Brain microvascular endothelial cell (primary cell): ENCODE measurements at places on chromosomes 7 and 10.

DNA sequence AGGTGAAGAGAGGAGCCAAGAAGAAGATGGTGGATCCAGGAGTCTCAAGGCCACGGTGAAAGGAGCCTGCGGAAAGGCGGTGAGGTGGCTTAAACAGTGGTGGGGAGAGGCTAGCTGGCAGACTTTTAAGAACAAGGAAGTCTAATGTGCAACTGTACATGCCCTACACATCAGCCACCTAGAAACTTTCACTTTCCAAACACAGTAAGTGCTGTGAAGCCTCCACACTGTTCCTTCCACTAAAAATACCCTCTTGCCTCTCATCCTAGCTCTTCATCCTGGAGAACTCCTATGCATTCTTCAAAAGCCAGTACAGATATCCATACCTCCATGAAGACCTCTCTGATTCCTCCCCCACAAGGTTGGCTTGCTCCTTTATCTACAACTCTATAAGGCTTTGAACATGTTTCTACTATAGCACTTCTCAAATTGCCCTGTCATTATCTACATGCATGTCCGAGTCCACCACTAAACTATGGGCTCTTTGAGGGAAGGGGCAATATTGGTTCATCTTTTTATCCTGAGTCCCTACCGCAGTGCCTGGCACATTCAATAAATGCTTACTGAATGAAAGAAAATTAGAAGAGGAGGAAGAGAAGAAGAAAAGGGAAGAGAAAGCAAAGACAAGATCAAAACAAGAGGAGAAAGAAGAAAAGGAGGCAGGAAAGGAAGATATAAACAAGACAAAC is 54.2 kb downstream of the DNAJC12 start:
- no peak for DNase-seq

DNA sequence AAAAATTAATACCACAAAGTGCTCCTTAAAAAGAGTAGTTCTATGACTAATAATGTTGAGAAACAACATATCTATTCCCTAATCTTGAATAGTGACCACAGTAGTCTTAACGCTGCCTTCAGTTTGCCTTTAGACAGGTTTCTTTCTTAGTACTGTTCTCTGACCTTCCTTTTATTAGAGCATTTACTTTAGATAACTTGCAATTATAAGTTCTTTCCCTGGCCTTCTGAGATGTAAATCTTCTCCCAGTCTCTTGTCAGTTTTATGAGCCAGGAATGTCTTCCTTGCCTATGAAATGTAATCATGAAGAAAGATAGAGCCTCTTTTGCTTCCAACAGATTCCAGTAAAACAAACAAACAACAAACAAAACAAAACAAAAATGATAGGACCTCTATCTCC is 1119.8 kb upstream of the LRRTM3 start:
- DNase-seq = no peak

GRCh38 chr10:28595613-28596012 is 62.7 kb downstream of the WAC start:
- DNase-seq = peak; percentile 39

DNA sequence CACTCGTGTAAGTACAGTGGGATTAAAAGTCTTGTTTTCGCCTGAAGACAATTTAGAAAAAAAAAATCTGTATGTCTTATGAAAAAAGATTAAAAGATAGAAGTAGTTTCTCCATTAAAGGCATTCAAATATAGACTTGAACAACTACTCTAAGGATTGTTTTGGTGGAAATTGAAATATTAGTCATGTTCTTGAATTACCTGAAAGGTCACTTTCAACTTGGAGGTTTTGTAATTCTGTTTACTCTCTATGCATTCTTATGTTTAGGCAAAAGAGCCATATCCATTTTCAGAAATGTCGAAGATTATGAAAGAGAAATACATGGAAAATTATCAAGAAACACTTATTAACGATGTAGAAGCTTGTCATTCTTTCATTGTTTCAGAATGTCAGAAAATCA is 373.7 kb downstream of the ARL4A start:
- DNase-seq = no peak

- DNase-seq = no peak
These were observed 319.4 kb upstream of the GALNT17 start for GRCh38 chr7:70812511-70812910.

- DNase-seq = no peak
These were observed 107.6 kb downstream of the INPP5A start for GRCh38 chr10:132645247-132645530.
